ENCODE measurements at places on chromosomes 6 and 20.

DNA sequence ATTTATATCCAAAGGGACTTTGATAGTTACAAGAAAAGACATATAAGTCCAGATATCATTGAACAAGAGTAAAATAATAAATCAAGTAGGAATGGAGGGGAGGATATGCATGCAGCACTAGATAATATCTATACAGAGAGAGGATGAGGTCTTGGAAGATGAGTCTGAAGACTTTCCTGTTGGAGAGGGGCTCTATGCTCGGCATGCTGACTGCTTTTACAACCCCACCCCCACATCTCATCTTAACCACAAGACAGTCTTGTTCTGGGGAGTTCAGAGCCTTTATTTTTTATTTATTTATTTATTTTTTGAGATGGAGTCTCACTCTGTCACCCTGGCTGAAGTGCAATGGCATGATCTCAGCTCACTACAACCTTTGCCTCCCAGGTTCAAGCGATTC is 48.4 kb upstream of the IER3 start:
- DNase-seq, result no peak

DNA sequence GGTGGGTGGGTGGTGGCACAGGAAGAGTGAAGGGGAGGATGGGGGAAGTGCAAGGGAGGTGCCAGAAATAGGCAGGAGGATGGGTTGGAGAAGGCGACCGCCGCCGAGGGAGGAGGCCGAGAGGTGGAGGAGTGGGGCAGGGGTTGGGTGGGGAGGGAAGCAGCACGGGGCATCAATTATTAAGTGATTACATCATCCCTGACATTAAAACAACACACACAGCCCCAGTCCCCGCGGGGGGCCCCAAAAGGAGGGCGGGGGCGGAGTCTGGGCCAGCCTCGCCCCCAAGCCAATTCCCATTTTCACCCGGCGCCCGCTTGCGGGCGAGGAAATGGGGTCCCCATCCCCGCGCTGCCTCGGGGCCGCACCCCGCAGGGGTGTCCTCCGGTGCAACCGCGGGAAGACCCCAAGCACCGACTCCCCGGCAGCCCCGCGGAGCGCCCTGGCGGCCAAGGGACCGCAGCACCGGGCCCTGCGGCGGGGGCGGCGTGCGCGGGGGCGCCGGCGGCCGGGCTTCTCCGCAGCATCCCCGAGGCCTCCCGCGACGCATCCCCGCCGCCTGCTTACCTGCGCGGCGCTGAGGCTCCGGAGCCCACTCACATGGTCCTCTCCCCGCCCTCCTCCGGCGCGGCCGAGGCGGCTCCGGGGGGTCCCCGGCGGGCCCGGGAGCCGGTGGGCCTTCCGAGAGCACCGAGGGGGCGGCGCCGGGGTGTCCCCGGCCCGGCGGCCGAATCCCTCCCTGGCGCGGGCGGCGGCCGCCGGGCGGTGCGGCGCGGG is 663 bp downstream of the FYN start:
- DNase-seq, result peak; percentile 61

GRCh38 chr20:16556301-16556700 is 16.9 kb downstream of the KIF16B start:
- no peak for DNase-seq

DNA sequence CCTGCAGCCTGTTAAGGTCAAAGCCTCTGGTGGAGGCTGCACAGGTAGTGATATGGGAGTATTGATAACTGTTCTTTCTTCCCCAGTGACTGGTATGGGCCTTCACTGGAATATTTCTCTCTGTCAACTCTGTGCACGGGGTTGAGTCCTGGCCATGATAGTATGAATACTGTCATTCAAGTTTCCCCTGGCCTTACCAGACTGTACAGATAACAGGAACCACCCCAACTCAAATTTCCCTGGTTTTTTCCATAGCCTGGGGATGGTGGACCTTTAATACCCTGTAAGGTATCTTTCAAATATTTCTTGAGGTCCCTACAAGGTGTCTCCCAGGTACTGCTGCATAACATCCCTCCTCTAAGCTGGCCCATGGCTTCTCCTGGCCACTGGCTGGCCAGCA is 51.4 kb upstream of the TNFAIP3 start:
- no peak for DNase-seq

DNA sequence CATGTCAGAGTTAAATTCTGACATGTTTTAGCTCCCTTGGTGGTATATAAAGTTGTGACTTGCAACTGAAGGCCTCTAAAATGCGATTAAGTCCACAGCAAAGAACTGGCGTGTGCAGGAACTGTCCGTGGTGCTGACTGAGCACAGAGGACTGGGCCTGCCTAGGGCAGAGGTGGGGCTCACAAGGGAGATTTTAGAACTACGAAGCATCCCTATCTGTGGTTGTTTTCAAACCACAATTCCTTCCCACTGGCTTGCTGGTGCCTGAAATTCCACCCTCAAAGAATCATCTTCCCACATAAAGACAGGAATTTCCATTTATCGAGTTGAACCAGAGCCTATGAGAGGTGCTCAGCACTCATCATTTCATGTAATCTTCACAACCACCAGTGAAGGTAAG is 30.1 kb downstream of the RIMS4 start:
- no peak for DNase-seq

- no peak for DNase-seq
Observed at GRCh38 chr6:35059596-35060345, 81.4 kb downstream of the TCP11 start.

GRCh38 chr20:34552569-34552968 is 5.9 kb upstream of the MAP1LC3A start:
- no peak for DNase-seq

DNA sequence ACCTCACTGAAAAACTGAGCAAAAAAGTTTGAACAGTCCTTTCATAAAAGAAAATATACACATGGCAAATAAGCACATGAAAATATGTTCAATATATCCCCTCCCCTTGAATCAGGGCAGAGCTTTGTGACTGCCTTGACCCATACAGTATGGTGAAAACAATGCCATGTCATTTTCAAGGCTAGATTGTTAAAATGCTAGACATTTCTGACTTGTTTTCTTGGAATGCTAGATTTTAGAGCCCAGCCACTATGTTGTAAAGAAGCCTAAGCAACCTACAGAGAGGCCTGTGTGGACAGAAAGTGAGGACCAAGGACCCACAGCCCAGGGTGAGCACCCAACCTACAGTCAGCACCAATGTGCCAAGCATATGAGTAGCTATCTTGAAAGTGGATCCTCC is 17.1 kb upstream of the ASF1A start:
- no peak for DNase-seq

GRCh38 chr6:5337573-5337972 is 76.3 kb downstream of the FARS2 start:
- no peak for DNase-seq
